HFFc6 (cell line): ENCODE measurements at places on chromosomes 16 and 17. TPM values are rescaled to one million over a fixed set of nuclear protein-coding genes. Genes with fewer than 3 reads are reported as not detected.

DNA sequence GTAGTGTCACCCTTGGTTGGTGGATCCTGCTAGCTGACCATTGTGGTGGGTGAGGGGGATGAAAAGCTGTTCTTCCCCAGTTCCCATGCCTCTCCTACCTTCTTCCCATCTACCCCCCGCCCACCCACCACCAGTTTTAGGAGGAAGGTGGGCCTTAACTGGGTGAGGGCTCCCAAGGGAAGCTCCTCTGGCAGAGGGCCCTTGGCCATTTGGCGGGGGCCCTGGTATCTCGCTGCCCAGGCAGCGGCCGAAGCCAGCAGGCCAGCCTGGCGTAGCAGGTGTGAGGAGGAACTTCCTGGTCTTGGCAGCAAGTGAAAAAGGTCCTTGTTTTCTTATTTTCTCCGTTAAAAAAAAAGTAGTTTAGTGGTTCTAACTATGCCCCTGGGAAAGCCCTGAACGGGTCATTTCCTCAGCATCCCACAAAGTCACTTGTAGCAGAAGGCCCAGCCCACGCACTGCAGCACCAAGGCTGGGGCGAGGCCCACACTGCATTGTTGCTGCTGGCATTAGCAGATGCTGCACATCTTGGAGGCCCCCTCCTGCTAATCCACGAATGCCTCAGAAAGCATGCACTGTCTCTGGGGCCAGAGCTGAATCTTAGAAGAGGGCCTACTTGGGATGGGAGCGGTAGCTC, 72.5 kb downstream of the MPRIP start:
- no peak for DNase-seq

DNA sequence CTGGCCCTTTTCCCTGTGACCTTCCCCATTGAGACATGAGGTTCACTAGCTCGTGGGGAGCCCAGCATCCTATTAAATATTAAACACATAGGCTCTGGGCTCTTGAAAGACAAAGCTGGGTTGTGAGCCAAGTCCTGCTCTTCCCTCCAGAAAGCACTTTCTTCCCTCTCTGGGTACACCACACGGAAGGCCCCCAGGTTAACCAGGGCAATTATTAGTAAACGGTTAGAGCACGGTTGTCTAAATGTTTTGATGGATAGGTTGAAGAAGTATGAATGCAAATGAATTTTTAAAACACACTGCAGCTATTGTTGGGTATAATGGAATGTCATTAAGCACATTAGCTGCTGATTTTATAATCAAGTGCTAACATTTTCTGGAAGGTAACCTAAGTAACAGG, 32.7 kb upstream of the CDH13 start:
- DNase-seq = no peak

- no peak for DNase-seq
Observed at GRCh38 chr17:41638194-41638593, 13.8 kb upstream of the KRT17 start.

DNA sequence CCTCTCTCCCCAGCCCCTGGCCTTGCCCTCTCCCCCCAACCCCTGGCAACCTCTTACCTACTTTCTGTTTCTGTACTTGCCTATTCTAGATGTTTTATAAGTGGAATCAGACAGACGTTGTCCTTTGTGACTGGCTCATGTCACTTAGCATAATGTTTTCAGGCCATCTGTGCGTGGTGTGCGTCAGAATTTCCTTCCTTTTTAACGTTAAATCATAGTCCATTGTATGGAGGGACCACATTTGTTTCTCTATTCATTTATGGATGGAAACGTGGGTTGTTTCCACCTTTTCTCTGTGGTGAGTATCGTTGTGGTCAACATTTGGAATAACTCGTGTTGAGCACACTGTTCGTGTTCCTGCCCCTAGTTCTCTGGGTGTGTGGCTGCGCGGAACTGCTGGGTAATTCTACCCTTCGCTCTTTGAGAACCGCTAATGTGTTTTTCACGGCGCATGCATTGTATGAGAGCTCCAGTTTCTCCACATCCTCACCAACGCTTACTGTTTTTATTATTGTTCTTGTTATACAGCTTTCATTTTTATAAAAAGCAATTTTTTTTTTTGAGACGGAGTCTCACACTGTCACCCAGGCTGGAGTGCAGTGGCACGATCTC, 26.3 kb downstream of the ACTG1 start:
- no peak for DNase-seq

Gene P3H4
- total RNA-seq = 48.8 and 70.0 TPM in 2 replicates

Gene KRTAP9-8
- not detected in 2 replicates for total RNA-seq

DNA sequence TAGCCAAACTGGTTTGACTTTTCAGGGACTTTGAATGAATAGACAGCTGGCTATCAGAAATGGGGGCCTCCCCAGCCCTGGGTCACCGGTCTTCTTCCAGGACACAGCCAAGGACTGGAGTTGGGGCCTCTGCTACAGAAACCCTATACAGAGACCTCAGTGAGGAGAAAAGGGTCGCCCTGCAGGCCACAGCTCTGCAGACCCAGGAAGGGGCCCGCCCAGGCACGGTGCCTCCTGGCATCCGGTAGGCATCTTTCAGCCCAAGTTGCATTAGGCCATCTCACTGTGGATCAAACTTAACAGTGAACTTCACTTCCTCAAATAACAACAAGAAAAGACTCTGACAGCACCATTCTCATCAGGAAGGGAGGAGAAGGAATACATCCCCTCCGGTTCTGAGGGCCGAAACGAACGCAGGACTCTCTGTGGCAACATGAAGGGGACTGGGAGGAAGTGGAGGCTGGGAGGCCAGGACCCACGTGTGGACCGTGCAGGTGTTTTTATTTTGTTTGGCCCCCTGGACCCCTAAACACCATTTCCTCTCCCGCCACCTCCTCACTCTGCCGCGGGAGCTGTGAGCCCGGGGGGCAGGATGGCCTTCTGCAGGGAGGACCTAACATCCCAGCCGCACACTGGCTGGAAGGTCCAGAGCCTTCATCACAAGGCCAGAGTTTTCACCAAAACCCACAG, 7.2 kb downstream of the SLC38A10 start:
- no peak for DNase-seq

DNA sequence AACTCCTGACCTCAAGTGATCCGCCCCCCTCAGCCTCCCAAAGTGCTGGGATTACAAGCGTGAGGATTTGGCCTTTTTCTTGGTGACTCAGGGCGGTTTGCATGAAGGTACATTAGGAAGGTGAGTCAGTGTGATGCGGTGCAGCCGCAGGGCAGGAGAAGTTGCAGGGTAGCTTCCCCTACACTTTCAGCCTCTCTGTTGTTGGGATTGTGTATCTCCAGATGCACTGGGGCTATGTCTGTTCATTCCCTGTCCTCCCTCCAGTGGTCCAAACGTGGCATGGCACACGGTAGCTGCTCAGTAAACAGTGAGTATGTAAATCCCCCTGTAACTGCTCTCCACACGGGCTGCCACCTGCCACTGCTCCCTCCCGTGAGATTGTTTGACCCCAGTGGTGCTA, 109.1 kb upstream of the CDC42EP4 start:
- DNase-seq = no peak

DNA sequence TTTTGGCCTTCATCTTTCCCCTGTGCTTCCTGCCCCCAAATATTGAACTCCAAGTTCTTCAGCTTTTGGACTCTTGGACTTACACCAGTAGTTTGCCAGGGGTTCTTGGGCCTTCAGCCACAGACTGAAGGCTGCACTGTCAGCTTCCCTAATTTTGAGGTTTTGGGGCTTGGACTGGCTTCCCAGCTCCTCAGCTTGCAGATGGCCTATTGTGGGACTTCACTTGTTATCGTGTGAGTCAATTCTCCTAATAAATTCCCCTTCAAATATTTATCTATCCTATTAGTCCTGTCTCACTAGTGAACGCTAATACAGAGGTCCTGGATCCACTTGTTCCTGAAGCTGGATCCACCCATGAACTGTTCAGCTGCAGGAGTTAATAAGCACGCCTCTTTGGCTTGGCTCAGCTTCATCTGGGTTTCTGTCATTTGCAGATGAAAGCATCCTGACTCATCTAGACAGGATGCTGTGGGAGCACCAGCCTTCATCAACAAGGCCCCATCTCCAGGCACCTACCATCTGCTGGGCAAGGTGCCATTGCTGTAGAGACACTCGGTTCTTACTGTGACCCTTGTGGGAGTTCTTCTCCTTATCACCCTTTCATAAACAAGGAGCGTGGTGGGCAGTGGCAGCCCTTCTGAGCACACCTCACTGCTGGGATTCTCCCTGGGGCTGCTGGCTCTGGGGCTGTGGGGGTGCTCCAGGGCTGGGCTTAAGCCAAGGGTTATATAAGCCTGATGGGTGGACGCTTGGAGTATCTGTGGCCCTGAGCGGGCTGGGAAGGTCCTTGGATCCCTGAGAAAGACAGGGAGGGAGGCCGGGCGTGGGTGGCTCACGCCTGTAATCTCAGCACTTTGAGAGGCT, 23.1 kb downstream of the LAT start:
- DNase-seq = peak; percentile 72

- DNase-seq = no peak
Observed at GRCh38 chr17:57309479-57309878, 53.2 kb downstream of the MSI2 start.

GRCh38 chr16:30947859-30948666, 805 bp upstream of the ORAI3 start:
- DNase-seq = peak; percentile 99

Gene FA2H
- not detected in 3 replicates for total RNA-seq

Gene GPRC5B
- total RNA-seq = 0.17 to 0.41 TPM (median 0.21 TPM) in 3 replicates

DNA sequence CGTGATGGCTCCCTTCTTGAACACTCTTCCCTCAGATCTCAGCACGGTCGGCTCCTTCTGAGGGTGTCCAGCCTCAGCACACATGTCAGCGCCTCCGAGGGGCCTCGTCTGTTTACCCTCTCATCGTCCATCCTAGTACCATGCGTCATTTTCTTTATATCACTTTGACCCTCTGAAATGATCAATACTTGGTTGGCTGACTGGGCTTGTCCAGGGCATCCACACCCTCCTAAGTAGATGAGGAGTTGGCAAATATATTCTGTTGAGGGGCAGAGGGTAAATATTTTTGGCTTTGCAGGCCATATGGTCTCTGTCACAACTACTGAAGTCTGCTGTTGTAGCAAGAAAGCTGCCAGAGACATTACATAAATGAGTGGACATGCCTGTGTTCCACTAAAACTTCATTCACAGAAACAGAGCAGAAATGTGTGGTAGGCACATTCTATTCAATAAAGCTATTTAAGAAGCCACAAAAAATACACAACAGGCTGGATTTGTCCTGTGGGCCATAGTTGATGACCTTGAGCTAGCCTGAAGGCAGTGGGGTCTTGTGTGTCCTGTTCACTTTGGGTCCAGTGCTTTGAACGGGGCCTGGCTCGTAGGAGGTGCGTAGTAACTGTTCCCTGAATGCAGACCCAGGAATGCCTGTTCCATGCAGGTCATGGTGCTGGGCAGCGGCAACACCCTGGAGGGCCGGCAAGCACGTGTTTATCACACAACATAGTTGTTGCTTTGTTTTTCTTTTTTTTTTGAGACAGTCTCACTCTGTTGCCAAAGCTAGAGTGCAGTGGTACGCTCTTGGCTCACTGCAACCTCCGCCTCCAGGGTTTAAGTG, 185.8 kb downstream of the SNX29 start:
- DNase-seq = no peak

Gene ZNF597
- 1.8 to 1.9 TPM (median 1.8 TPM) in 3 replicates for total RNA-seq

DNA sequence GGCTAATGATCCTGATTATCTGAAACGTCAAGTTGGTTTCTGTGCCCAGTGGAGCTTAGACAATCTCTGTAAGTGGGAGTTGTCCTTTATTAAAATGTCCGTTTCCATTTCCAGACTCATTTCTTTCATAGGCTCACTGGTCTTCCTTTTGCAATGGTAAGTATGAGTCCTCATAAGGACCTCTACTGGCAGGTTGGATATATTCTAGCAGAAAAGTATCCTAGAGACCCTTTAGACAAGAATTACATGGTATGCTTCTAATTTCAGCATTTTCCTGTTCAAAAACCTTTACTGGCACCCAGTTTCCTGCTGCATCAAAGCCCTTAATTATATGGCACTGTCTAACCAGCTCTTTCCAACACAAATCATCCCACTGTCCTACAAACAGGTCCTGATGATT, 28.1 kb upstream of the ARL2BP start:
- DNase-seq = no peak

DNA sequence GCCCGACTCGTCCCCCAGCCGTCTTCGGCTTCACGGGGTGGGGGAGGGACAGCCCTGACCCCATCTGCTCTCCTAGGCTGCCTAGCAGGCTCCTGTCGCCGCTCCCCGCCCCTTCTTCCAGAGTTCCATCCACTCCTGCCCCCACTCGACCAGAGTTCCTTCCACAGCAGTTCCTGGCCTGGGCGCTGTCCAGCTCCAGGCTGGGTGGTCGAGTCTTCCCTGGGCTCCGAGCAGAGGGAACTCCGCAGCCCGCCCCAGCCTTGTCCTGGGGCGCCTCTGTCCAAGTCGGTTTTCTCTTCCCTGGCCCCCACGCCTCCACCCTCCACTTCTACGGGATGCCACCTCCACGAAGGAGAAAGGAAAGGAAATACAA, 1.4 kb downstream of the PYY start:
- DNase-seq = no peak

- DNase-seq = no peak
Observed at GRCh38 chr17:82670661-82671450, 22.6 kb upstream of the WDR45B start.

Gene ZNF213
- 6.8 to 7.8 TPM (median 6.9 TPM) in 3 replicates for total RNA-seq

GRCh38 chr16:12646490-12647274, 157.0 kb downstream of the CPPED1 start:
- DNase-seq = peak; percentile 28

DNA sequence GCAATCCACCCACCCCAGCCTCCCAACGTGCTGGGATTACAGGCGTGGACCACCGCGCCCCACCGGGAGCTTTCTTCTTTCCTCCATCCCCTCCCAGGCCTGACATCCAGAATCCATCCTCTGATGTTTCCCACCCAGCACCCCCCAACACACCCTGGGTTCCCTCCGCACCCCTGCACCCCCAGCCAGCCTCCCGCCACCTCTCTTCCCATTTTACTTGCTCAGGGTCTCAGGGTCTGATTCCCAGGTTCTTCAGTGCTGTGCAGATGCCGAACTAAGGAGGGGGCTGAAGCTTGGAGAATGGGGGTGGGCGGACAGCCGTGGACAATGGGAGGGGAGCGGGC, 225 bp downstream of the ASGR1 start:
- no peak for DNase-seq

Gene SECTM1
- total RNA-seq = 1.9 to 3.9 TPM (median 3.2 TPM) in 3 replicates

- peak; percentile 52 for DNase-seq
Observed at GRCh38 chr17:77096570-77097214, 44.1 kb upstream of the SEC14L1 start.

Gene CAVIN1
- total RNA-seq = 1,059 to 1,198 TPM (median 1,158 TPM) in 3 replicates

DNA sequence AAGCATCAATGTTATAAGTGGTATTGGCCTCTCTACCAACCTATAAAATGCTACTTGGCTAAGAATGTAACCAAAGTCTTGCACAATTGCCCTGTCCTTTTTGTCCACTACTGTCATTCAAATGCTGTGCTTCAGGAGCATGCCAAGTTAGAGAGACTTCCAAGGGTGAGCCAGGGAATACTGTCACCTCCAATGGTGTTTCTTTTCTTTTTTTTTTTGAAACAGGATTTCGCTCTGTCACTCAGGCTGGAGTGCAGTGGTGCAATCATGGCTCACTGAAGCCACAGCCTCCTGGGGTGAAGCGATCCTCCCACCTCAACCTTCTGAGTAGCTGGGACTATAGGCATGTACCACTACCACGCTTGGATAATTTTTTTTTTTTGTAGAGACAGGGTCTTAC, 43.7 kb upstream of the ERN1 start:
- DNase-seq = no peak

GRCh38 chr16:77759821-77760220, 28.5 kb upstream of the VAT1L start:
- DNase-seq = no peak

Gene KRTAP16-1
- not detected in 3 replicates for total RNA-seq

GRCh38 chr16:27256861-27257260, 11.7 kb downstream of the NSMCE1 start:
- no peak for DNase-seq

Gene TEX19
- 0.14 TPM in 1 of 3 replicates, not detected in the others for total RNA-seq

Gene KCTD19
- total RNA-seq = not detected in 3 replicates

- DNase-seq = peak; percentile 50
Observed at GRCh38 chr17:74042744-74043486, 160.6 kb upstream of the RPL38 start.

Gene WNT9B
- total RNA-seq = not detected in 3 replicates
